ENCODE measurements at places on chromosomes 2 and 18. TPM values are rescaled to one million over a fixed set of nuclear protein-coding genes. Genes with fewer than 3 reads are reported as not detected.

GRCh38 chr2:46042711-46043110 lies 254.5 kb upstream of the EPAS1 start:
- H3K27ac ChIP-seq = no peak overlapping the region
- H3K4me1 ChIP-seq = no peaks in the 10 kb centered on the region
- DNase-seq = no peak

- DNase-seq = no peak
- no peaks in the 10 kb centered on the region for H3K36me3 ChIP-seq
- H3K27me3 ChIP-seq = no peaks in the 10 kb centered on the region
- no peaks in the 10 kb centered on the region for H3K4me1 ChIP-seq
- H3K4me3 ChIP-seq = no peak overlapping the region
These were observed 275.3 kb downstream of the INSIG2 start for GRCh38 chr2:118363604-118364003.

- DNase-seq = no peak
- H3K27me3 ChIP-seq = no peaks in the 10 kb centered on the region
- H3K4me1 ChIP-seq = no peaks in the 10 kb centered on the region
- H3K4me3 ChIP-seq = no peak overlapping the region
- H3K36me3 ChIP-seq = no peaks in the 10 kb centered on the region
- H3K27ac ChIP-seq = no peak overlapping the region
These were observed 50.3 kb upstream of the ST3GAL5 start for GRCh38 chr2:85939131-85939530.

- H3K4me1 ChIP-seq = no peaks in the 10 kb centered on the region
- no peaks in the 10 kb centered on the region for H3K36me3 ChIP-seq
- H3K27ac ChIP-seq = no peak overlapping the region
- no peaks in the 10 kb centered on the region for H3K27me3 ChIP-seq
These were observed 756.7 kb downstream of the SOCS6 start for GRCh38 chr18:71045331-71046065.

GRCh38 chr18:46814399-46814798 lies 57.5 kb upstream of the ST8SIA5 start:
- DNase-seq = no peak
- no peaks in the 10 kb centered on the region for H3K4me1 ChIP-seq
- no peaks in the 10 kb centered on the region for H3K36me3 ChIP-seq
- no peaks in the 10 kb centered on the region for H3K27me3 ChIP-seq

- H3K27me3 ChIP-seq = no peaks in the 10 kb centered on the region
- H3K4me3 ChIP-seq = no peak overlapping the region
- no peak for DNase-seq
- peaks cover 35% of the 10 kb centered on the region for H3K4me1 ChIP-seq
- H3K27ac ChIP-seq = no peak overlapping the region
These were observed 106.0 kb upstream of the TAF1B start for GRCh38 chr2:9737053-9737875.

DNA sequence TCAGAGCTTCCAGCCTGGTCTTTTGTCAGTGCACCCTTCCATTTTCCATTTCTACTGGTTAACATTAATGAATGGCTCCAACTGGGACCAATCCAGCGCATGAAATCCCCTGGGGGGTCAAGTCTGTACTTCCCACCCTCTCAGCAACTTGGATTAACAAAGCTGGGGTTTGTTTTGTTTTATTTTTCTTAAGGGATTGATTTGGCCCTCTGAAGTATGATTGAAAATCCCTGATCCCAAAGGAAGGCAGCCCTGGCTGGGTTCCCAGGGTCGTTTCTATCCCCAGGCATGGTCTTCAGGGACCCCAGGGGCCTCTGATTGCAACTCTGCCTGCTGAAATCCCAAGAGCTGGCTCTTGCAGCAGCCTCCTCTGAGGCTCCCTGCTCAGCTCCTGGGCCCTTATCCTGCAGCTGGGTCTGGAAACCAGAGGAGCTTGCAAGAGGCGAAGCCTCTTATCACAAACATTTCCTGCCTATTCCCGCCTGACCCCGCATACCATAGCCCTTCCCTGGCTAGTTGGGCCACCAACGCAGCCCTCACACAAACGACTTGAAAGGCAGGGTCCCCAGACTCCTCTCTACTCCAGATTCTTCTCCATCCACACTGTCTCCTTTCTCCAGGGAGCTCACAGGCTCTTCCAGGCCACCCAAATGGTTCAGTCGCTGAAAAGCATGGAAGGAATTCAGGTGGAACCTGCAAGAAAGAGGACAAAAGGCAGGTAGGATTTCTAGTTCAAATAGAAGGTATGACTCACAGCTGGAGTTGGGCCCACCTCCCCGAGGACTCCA lies 109.7 kb upstream of the PKDCC start:
- H3K36me3 ChIP-seq = no peaks in the 10 kb centered on the region
- H3K4me3 ChIP-seq = no peak overlapping the region
- DNase-seq = no peak
- no peak overlapping the region for H3K27ac ChIP-seq
- peaks cover 15% of the 10 kb centered on the region for H3K4me1 ChIP-seq
- H3K27me3 ChIP-seq = no peaks in the 10 kb centered on the region

DNA sequence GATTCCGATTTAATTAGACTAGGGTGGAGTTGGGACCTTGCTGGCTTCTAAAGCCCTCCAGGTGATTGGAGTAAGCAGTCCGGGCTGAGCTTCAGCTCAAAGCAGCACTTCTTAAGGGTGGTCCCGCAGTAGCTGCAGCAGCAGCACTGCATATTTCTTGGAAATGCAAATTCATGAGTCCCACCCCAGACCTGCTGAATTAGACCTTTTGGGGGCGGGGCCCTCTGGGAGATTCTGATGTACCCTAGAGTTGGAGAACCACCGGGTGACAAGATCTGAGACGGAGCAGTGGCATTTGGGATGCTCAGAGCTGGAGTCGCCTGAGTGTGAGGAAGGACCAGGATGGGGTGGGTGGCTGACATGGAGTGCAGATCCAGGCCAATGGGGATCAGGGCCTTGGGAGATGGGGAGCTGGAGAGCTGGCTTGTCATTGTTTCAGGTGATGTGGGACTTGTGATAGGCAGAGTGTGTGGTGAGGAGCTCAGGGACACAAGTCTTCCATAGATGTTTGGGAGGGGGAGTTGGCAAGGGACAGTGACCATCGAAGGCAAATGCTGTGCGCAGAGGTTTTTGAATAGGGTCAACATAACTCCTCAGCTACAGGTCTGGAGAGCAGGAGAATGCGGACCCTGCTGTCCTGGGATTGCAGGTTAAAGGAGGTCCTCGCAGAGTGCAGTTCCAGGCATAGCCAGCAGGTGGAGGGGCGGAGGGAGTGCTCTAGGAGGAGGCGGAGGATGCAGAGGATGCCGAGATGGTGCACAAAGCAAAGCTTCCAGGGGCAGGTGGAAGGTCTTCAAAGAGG lies 130.9 kb upstream of the RAB12 start:
- H3K27ac ChIP-seq = no peak overlapping the region
- no peak overlapping the region for H3K4me3 ChIP-seq
- H3K27me3 ChIP-seq = peaks cover 2% of the 10 kb centered on the region
- DNase-seq = peak; percentile 18
- no peaks in the 10 kb centered on the region for H3K4me1 ChIP-seq

- H3K27ac ChIP-seq = no peak overlapping the region
- H3K27me3 ChIP-seq = no peaks in the 10 kb centered on the region
- H3K4me1 ChIP-seq = no peaks in the 10 kb centered on the region
- H3K4me3 ChIP-seq = no peak overlapping the region
- no peak for DNase-seq
These were observed 107.8 kb upstream of the TPO start for GRCh38 chr2:1305342-1306013.

DNA sequence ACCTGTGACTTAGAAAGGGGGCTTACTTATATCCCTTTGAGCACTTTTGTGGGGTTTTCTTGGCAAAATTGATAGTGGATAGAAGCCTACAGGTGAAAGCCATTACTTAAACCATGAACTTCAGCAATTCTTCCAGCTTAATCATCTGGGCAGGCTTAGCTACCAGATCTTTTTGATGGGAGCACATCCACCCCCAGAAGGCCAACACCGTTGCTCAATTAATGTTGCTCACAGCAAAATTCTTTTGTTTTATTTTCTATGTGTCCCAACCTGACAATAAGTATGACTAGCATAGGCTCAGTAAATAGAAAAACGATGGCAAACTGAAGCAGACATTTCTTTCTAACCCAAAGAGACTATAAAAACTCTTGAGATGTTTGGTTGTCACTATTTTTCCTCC lies 269.4 kb upstream of the TCF4 start:
- H3K36me3 ChIP-seq = no peaks in the 10 kb centered on the region
- H3K4me1 ChIP-seq = peaks cover 12% of the 10 kb centered on the region
- no peak overlapping the region for H3K27ac ChIP-seq

GRCh38 chr2:27428978-27429541 lies 629 bp downstream of the NRBP1 start:
- H3K27me3 ChIP-seq = no peaks in the 10 kb centered on the region
- peaks cover 8% of the 10 kb centered on the region for H3K36me3 ChIP-seq
- H3K27ac ChIP-seq = peak overlapping the region; percentile 97
- H3K4me3 ChIP-seq = peak overlapping the region; percentile 91
- peaks cover 13% of the 10 kb centered on the region for H3K4me1 ChIP-seq

RAB31 gene
- total RNA-seq = 10.1 TPM

CYP1B1 gene
- total RNA-seq = 14.4 TPM

PCARE gene
- total RNA-seq = 0.09 TPM

DNAH7 gene
- 0.33 TPM for total RNA-seq

SUPT7L gene
- 27.7 TPM for total RNA-seq

CERKL gene
- total RNA-seq = 0.52 TPM

SPATA3 gene
- not detected for total RNA-seq

KIAA2012 gene
- total RNA-seq = 0.19 TPM

CD226 gene
- total RNA-seq = 16.7 TPM

Measured in thymus (tissue), 14 donors.